ENCODE measurements at places on chromosomes 2 and 18. TPM values are rescaled to one million over a fixed set of nuclear protein-coding genes. Genes with fewer than 3 reads are reported as not detected.

DNA sequence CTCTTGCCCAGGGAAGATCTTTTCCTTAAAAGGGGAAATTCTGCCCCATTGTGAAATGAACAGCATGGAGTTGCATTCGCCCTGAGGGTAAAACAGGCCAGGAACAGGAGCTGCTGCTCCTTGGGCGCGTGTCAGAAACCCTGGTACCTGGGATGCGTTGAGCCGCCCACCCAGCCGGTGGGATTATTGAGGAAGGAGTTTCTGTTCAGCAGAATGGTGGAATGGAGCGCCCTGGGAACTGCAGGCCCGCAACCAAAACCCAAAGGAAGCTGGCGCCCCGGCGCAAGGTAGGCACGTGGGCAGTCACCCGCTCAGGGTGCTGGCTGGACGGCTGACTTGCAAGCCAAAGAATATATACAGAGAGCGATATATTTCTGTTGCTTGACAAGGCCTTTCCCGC, 73.5 kb downstream of the MTCL1 start:
- no peak for DNase-seq

DNA sequence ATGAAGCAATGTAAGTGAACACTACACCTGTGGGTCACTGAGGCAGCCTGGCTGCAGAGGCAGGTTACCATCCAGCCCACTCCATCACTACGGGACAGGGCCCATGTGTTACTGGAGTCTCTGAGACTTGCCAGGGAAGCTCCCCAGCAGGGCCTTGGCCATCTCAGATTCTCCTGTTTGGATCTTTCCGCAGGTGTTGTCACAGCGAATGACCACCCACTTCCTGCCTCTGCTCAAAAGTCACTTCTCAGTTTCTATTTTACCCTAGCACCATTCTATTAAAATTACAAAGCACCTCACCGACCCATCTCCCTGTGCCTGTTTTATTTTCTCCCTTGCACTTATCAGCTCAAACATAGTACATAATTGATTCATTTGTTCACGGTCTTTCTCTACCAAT, 34.5 kb upstream of the L3MBTL4 start:
- no peak for DNase-seq

DNA sequence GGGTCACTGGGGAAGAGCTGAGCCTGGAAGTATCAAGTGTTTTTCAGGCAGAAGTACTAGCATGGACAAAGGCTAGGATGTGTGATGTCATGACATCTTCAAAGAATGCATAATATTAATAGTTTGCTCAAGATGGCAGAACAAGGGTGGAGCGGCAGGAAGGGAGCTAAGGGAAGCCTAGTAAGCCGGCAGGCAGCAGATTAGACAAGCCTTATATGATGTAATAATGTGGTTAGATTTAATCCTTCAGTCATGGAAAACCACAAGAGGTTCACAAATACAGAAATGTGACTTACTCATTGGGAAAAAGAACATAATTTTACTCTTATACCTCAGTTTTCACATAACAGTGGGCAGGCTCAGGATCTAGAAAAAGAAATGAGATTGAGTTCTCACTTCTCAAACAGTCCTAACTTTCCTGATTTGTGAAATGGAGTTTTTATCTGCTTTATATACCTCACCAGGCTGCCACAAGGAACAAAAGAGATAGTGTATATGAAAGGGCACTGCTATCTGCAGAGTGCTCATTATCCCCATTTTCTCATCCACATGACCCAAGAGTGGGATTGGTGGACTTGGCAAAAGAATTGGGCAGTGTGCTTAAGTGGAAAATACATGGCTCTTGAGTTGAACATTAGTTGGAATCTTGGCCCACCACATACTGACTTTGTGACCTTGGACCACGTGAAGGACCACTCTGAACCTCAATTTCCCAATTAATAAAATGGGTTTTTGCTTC, 89.1 kb upstream of the LHCGR start:
- no peak for DNase-seq

Gene ABHD3
- total RNA-seq: 57.1 TPM

- DNase-seq: no peak
Measured at GRCh38 chr2:37654419-37654818, 17.0 kb downstream of the CDC42EP3 start.

Gene SERPINB13
- not detected for total RNA-seq

Gene TRABD2A
- 48.8 TPM for total RNA-seq

Gene COL3A1
- not detected for total RNA-seq

DNA sequence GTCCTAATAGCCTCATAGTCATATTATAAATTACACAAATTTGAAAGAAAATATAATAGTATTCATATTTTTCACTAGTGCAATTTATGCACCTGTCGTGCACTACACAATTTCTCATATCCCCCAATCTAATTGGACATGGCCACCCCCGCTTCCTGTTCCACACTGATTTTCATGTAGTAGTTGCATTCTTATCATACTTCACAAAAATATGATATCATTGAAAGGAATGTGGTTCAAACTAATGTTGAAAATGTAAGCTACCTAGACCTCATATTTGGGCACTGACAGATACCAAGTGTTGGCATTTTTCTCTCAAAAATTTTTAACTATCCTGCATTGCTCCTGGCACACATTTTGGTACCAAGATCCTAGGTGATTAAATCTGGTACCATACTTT, 985.5 kb upstream of the POU3F3 start:
- DNase-seq: no peak

- DNase-seq: no peak
Measured at GRCh38 chr2:2520401-2520811, 189.3 kb upstream of the MYT1L start.

- no peak for DNase-seq
Measured at GRCh38 chr2:132665401-132666140, 4.4 kb downstream of the LYPD1 start.

Gene COL4A3
- total RNA-seq: not detected

- DNase-seq: no peak
Measured at GRCh38 chr2:3117650-3118216, 259.9 kb downstream of the EIPR1 start.

Gene MYO5B
- not detected for total RNA-seq

DNA sequence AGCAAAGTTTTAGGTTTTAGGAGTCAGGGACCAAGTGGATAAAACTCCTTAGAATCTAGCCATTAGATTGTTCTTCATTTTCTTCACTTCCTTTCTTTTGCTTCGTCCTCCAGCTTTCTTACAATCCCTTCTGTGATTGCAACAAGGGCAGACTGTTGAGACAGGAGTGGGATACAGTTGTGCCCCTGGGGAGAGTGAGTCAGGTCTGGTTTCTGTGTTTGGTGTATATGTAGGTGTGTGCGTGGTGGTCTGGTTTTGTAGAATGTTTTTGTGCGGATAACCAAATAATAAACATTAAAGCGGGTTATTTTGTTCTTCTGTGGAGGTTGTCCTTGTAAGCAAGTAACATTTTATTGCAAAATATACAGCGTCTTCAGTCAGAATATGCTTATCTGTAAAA, 7.3 kb downstream of the INSIG2 start:
- no peak for DNase-seq

- no peak for DNase-seq
Measured at GRCh38 chr2:167135706-167136105, 247.4 kb downstream of the XIRP2 start.

Gene SOWAHC
- 4.8 TPM for total RNA-seq

GRCh38 chr2:134327367-134327766, 73.5 kb downstream of the MGAT5 start:
- no peak for DNase-seq

- DNase-seq: no peak
Measured at GRCh38 chr2:77095096-77095495, 427.1 kb downstream of the LRRTM4 start.

Gene COLEC11
- not detected for total RNA-seq

Gene PRKAG3
- total RNA-seq: not detected

- no peak for DNase-seq
Measured at GRCh38 chr2:238489896-238490295, 63.2 kb downstream of the ASB1 start.

GRCh38 chr2:218060950-218061660, 7.9 kb upstream of the RUFY4 start:
- DNase-seq: no peak

Gene RAB3GAP1
- 40.1 TPM for total RNA-seq

- DNase-seq: no peak
Measured at GRCh38 chr2:106280722-106281446, 86.8 kb upstream of the UXS1 start.

Gene TNFAIP6
- not detected for total RNA-seq

DNA sequence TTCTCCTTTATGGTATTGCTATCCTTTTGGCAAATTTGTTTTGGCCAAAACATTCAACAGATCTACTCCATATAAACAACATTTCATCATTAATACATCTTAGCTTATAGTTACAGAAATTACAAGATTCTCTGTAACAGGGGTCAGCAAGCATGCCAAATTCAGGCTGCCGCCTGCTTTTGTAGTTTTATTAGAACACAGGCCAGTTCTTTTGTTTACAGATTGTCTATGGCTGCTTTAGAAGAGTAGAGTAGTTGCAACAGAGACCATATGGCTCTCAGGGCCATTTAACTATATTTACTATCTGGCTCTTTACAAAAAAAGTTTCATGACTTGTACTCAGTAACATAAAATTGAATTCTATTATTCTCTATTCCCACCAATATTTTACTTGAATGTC, 53.9 kb downstream of the LNPK start:
- no peak for DNase-seq

DNA sequence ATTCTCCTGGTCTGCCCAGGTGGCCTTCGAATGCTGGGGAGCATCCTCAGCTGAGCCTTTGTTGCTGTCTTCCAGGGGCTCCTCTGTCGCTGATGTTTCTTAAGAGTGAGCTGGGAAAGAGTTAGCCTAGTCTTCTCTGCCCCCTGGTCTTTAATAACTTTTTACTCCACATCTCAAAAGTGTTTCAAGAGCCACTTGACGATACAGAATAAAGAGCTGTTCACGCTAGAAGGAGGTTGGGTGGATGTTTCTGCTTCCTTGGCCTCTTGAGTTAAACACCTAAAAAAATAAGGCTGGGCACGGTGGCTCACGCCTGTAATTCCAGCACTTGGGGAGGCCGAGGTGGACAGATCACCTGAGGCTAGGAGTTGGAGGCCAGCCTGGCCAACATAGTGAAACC, 2.8 kb upstream of the BUB1 start:
- no peak for DNase-seq

DNA sequence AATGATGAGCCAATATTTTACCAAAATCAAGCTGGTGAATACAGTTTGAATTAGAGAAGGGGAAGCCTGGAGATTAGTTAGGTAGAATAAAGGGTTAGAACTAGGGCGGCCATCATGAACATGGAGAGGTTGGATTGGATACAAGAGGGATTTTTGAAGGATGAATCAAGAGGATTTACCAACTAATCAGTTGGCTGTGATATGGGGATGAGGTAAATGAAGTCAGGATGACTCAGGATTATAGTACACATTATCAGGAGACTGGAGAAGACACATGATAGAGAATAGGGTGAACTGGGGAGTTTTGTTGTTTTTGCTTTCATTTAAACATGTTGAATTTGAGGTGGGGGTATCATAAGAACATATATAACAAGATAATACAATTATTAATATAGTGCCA, 73.8 kb upstream of the PROKR1 start:
- DNase-seq: no peak

DNA sequence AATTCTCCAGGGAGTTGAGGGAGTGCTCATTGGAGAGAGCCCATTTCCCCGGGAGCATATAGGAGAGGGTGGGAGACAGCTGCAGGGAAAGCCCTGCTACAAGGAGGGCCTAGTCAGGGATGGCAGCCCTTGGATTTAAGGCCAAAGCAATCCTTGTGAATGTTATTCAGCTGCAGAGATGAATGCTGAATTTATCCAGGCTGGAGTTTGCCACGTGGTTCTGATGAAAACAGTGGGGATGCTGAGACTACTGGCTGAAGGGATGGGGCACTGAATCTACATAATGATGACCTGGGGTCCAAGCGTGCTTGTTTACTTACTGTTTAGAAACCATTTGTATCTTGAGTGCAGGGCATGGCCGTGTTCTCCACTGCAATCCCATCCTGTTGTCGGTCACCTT, 35.6 kb upstream of the RNF149 start:
- no peak for DNase-seq

Gene CACNB4
- total RNA-seq: 0.30 TPM

Gene IL36A
- total RNA-seq: not detected

- no peak for DNase-seq
Measured at GRCh38 chr2:185145316-185146121, 547.2 kb downstream of the ZNF804A start.

Gene RESP18
- not detected for total RNA-seq

Gene ITGA6
- 68.5 TPM for total RNA-seq

- DNase-seq: no peak
Measured at GRCh38 chr2:221243771-221244170, 328.3 kb downstream of the EPHA4 start.

GRCh38 chr2:190744041-190744440, 95.2 kb downstream of the NAB1 start:
- DNase-seq: no peak

DNA sequence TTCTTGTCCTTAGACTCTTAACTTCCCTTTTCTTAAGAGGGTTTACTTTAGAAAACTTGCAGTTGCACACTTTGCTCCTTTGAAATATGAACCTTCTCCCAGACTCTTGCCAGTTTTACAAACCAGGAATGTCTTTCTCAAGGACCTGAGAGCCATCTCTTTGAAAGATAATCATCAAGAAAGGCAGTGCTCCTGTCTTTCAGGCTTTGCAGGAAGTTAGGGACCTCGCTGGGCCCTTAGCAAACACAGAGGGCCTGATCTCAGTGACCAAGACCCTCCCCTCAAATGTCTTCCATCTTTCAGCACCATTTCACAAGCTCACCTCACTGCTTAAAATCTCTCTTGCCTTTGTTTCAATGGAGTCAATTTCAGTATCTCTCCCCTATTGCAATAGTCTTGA, 32.0 kb upstream of the NYAP2 start:
- DNase-seq: no peak

DNA sequence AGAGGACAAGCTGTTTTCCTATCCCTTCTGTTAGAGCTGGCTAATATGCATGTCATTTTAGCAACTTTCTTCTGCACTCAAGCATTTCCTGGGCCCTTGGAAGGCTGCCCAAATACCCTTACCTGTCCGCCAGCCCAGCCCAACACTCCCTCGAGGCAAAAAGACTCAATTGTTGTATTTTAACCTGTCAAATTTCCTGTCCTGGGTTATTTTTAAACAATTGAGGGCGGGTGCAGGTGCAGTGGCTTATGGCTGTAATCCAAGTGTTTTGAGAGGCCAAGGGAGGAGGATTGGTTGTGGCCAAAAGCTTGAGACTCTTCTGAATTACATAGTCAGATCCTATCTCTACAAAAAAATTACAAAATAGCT, 125.0 kb upstream of the ARHGAP28 start:
- no peak for DNase-seq

GRCh38 chr2:107989445-107989844, 3.1 kb downstream of the SLC5A7 start:
- no peak for DNase-seq
